Hypothalamus (tissue), 51 donors: ENCODE measurements at places on chromosomes 2 and 18.

DNA sequence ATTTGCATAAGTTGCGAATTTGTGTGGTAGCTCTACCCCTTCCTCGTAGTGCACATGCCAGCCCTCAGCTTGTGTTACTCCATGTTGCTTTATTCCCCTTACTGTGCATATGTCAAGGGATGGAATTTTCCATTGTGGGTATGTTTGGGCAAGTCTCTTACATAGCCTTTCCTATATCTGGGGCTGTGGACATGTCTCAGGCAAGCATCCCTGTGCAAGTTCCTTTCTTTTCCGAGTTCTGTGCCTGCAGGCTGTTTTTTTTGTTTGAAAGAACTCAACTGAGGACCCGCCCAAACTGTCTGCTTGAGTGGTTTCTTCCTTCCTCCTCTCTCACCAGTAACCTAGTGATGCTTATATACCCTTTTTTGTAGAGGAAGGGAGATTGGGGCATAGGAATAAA, 1739.1 kb upstream of the PIK3C3 start:
- DNase-seq = no peak

- no peak for DNase-seq
Observed at GRCh38 chr2:142974288-142975024, 97.0 kb downstream of the KYNU start.

DNA sequence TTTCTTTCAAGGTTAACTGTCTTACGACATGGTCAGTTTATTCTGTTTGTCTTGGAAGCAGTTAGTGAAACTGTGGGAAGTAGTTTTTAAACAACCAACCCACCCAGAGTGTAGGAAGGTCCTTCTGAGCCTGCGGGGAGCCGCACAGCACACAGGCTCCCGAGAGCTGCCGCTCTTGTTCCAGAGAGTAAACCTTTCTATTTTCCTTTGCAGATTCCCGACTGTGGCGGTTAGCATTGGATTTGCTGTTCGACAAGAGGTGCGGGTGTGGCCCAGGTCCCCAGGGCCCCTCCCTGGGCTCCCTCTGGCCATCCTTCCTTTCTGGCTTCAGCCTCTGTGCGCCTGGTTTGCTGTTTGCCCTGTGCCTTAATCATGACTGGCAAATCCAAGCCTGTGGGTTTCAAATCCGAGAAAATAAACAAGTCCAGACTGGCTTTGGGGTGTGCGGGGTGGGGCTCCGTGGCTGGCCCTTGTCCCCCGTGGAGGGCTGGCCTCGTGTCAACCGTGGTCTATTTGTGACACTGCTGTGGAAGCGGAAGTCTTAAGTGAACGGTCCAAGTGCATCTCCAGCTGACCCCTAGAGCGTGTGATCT, 30.7 kb downstream of the IMPA2 start:
- no peak for DNase-seq

DNA sequence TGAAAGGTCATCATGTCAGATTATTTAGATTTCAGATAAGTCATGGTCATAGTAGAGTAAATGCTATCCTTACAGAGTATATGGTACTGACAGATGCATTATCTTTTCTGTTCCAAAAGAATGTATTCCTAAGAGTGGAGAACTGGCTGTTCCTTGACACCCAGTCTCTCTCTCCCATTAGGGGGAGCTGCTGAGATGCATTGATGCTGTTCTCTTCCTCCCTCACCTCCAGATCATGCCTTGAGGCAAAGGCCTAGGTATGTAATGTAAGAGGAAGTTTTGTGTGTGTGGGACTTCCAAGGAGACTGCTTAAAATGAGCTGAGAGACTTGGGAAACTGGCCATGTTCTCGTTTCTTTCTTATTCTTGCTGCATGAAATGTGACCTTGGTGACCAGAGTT, 979.5 kb upstream of the CELF4 start:
- no peak for DNase-seq

DNA sequence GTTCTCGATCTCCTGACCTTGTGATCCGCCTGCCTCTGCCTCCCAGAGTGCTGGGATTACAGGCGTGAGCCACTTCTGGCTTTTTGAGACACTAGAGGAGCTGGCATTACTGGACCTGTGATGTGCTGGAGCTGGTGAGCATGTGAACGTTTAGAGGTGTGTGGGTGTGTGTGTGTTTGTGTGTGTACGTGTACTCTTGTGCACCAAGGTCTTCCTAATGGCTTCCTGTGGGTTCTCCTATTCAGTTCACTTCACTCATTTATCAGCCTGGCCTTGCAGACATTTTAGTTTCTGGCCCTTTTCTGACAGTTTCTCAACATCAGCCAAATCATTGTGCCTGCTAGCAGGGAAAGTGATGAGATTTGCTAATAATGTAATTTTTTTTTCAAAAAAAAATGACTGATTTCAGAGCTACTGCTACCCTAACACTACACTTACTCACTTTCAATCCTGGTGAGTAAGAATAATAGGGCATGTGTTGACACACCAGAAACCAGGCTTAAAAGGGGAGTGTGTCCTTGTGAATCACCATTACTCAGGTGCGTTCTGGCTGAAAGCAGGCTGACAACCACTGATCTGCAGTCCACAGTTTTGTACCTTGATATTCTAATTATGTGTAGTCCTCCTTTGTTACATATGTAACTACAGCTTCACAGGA, 41.0 kb upstream of the ACTR3 start:
- no peak for DNase-seq

DNA sequence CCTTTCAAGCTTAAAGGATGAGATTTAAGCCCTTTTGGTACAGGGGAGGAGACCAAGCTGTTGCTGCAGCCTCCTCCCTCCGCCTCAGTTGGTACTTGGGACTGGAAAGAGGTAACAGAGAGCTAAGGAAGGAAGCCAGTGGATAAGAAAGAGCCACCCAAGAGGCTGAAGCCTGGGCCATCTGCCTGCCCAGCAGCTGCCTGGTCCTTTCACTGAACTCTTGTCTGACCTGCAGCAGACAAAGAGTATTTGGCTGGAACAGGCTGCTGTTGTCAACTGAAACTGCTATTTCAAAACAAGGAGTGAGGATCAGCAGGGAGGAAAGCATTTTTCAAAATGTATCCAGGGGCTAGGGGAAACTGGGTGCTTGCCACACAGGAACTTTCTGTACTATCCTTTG, 30.3 kb downstream of the TNS1 start:
- DNase-seq = no peak

- DNase-seq = no peak
Observed at GRCh38 chr2:195871326-195871725, 197.3 kb downstream of the DNAH7 start.

GRCh38 chr18:36477776-36478175, 180.3 kb downstream of the FHOD3 start:
- DNase-seq = no peak

DNA sequence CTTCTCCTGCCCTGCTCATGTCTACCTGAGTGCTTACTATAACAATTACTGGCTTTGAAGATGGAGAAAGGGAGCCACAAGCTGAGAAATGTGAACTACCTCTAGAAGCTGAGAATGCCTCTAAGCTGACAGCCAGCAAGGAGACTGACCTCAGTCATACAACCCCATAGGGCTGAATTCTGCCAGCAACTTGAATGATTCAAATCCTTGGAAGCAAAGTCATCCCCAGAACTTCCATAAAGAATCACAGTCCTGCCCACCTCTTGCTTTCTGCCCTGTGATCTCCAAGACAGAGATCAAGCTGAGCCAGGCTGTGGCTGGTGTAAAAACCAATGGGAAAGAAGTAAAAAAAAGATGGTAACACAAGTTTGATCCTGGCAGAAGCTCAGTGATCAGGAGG, 288.2 kb upstream of the SPHKAP start:
- no peak for DNase-seq

DNA sequence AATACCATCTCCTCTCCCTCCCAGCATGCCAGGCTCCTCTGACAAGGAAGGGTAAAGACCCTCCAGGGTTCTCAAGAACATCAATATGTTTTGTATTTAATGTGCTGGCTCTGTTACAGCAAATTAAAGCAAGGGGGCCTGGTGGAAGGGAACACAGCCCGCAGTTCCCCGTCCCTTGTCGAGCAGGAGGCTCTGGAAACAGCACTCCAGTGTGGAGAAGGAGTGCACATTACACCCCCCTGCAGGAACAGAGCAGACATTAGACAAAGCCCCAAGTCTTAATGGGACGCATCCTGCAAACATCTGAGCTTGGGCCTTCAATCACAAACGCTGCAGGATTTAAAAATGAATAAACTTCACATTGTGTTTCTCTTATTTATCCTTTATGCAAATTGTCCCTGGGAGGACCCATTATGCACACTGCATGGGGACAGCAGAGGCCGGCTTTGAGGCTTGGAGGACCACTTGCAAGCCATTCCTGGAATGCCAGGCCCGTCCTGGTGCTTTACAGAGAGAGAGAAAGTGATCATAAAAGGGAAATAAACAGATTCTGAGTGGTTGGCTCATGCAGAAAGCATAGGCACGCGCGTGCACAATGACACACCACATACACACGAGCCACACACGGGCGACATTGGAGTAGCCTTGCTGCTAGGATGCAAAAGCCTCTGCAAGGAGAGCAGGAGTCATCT, 328.7 kb downstream of the SMAD2 start:
- DNase-seq = no peak

- no peak for DNase-seq
Observed at GRCh38 chr18:70276416-70277191, 12.2 kb upstream of the SOCS6 start.
